Activated CD4-positive, alpha-beta T cell treated with anti-CD3 and anti-CD28 coated beads, Interleukin-2, amount 10 ng/mL, durations not matched to agents 24 days and 14 days (primary cell): ENCODE measurements at places on chromosomes 2 and 18. TPM values are rescaled to one million over a fixed set of nuclear protein-coding genes. Genes with fewer than 3 reads are reported as not detected.

GRCh38 chr2:2134037-2134436 lies 197.0 kb downstream of the MYT1L start:
- no peak overlapping the region for H3K27ac ChIP-seq
- no peaks in the 10 kb centered on the region for H3K36me3 ChIP-seq
- no peak for DNase-seq

GRCh38 chr18:26286008-26286407 lies 59.8 kb downstream of the TAF4B start:
- H3K4me1 ChIP-seq, result peaks cover 2% of the 10 kb centered on the region
- DNase-seq, result no peak
- no peaks in the 10 kb centered on the region for H3K27me3 ChIP-seq
- no peak overlapping the region for H3K27ac ChIP-seq
- no peak overlapping the region for H3K4me3 ChIP-seq
- H3K36me3 ChIP-seq, result peaks cover 36% of the 10 kb centered on the region

DNA sequence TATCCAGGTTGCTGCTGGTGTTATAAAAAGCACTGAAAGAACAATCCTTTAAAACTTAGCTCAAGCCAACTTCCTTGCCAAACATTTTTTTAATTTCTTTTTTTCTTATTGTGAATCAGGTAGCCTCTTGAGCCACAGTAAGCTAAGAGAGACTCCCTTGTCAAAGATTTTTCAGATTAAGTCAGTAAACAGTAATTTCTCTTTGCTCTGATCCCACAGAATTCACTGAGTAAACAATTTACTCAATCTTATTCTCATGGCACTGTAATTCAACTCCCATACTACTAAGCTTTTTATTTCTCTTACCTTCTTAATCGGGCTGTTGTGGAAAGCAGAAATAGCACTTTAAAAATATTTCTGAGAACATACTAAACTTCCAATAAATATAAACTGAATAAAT lies 82.7 kb downstream of the C2orf74 start:
- H3K27me3 ChIP-seq, result no peaks in the 10 kb centered on the region
- no peak overlapping the region for H3K27ac ChIP-seq
- H3K36me3 ChIP-seq, result peaks cover 52% of the 10 kb centered on the region

DNA sequence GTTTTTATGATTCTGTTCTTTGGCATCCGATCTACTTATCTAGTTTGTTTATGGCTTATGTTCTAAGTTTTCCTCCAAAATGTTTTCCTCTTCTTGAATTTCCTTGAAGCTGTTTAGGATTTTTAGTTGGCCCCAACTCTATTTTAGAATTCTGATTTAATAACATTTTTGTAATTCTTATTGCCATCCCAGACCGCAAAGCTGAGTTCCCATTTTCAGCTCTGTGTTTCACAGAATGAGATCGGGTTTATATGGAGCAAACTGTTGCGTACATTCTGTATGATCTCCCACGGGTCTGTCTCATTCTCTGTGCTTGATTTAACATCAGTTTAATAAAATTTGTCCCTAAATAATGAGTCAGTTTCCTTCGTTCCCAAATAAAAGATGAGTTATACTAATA lies 59.3 kb downstream of the DPP4 start:
- H3K4me1 ChIP-seq, result peaks cover 66% of the 10 kb centered on the region
- peaks cover 77% of the 10 kb centered on the region for H3K36me3 ChIP-seq

DNA sequence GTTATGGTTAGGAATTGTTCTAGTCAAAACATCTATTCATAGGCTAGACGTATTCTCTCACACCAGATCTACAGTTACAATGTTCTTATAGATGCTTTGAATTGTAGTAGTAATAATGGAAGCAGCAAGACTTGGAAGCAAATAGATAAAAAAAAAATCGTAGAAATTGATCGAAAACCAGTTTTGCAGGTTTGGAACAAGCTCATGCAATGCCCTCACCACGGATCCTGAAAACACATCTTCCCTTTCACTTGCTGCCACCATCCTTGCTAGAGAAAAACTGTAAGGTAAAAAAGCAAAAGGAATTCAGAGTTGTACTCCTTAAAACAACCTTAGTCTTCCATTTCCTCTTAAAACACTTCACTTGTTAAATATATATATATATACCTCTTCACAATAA lies 4.4 kb downstream of the SULT1C4 start:
- H3K4me3 ChIP-seq, result no peak overlapping the region
- no peak for DNase-seq
- no peak overlapping the region for H3K27ac ChIP-seq
- H3K4me1 ChIP-seq, result peaks cover 2% of the 10 kb centered on the region

GRCh38 chr2:181319286-181319685 lies 137.9 kb upstream of the ITGA4 start:
- H3K36me3 ChIP-seq, result peaks cover 12% of the 10 kb centered on the region
- H3K27me3 ChIP-seq, result no peaks in the 10 kb centered on the region
- no peak for DNase-seq
- H3K27ac ChIP-seq, result no peak overlapping the region

CCDC141 gene
- 2.1 and 2.5 TPM in 2 replicates for total RNA-seq

- peak overlapping the region; percentile 72 for H3K4me3 ChIP-seq
- peaks cover 62% of the 10 kb centered on the region for H3K36me3 ChIP-seq
- H3K27me3 ChIP-seq, result no peaks in the 10 kb centered on the region
- no peak for DNase-seq
Observed at GRCh38 chr2:181471226-181471625, 14.0 kb downstream of the ITGA4 start.

ASXL3 gene
- total RNA-seq, result not detected in 2 replicates

GKN1 gene
- not detected in 2 replicates for total RNA-seq

DNA sequence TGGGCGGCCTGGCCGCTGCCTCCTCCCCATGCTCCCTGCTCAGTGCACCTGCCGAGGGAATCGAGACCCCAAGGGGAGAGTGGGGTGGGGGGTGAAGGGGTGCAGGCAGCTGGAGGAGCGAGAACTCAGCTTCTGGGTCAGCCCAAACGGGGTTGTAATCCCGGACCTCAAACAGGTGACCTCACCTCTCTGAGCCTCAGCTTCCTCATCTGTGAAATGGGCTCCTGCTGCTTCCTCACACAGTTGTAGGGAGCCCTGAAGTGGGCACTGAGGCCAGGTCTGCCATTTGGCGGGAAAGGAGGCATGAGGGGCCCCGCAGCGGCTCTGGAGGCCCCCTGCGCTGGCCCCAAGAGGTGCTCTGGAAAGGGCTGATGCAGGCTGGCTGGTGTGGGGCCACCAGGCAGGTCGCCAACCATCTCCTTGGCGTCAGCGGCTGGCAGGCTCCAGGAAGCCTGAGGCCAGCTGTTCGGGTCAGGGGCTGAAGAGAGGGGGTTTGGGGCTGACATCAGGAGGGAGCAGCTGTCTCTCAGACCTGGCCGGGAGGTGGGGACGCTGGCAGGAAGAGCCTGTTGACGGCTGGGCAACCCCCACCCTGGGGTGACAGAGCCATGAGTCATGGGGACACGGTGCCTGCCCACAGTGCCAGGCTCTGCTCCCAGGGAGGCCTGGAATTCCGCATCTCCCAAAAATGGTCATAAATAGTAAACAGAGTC lies 4.9 kb downstream of the KLHL30 start:
- no peak overlapping the region for H3K4me3 ChIP-seq
- no peaks in the 10 kb centered on the region for H3K27me3 ChIP-seq
- no peaks in the 10 kb centered on the region for H3K36me3 ChIP-seq
- no peak overlapping the region for H3K27ac ChIP-seq
- DNase-seq, result no peak
- H3K4me1 ChIP-seq, result no peaks in the 10 kb centered on the region

TGFA gene
- not detected in 2 replicates for total RNA-seq

EIF2AK2 gene
- total RNA-seq, result 44.5 and 46.7 TPM in 2 replicates

- H3K36me3 ChIP-seq, result no peaks in the 10 kb centered on the region
- no peak overlapping the region for H3K4me3 ChIP-seq
- peaks cover 2% of the 10 kb centered on the region for H3K27me3 ChIP-seq
- no peak overlapping the region for H3K27ac ChIP-seq
- no peaks in the 10 kb centered on the region for H3K4me1 ChIP-seq
- no peak for DNase-seq
Observed at GRCh38 chr18:36630917-36631316, 197.9 kb downstream of the TPGS2 start.

DNA sequence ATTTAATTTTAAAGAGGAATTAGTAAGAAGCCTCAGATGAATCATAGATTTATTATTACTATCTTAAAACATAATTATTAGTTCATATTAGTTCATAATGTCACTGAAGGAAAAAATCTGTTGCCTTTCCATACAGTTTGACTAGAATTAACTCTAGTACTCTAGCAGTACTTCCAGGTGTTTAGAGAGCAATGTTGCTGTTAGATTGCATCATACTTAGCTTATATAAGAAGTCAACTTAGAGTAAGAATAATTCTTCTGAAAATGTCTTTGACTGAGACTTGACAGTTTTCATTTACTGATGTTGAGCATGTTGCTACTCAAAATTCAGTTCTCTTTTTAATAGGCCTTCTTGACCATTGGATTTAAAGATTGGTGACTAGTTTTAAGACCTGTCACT lies 4.7 kb downstream of the RAB3GAP1 start:
- peaks cover 39% of the 10 kb centered on the region for H3K4me1 ChIP-seq
- peaks cover 52% of the 10 kb centered on the region for H3K36me3 ChIP-seq
- DNase-seq, result no peak
- peak overlapping the region; percentile 15 for H3K4me3 ChIP-seq

GRCh38 chr2:8558096-8558495 lies 123.8 kb upstream of the ID2 start:
- peaks cover 2% of the 10 kb centered on the region for H3K27me3 ChIP-seq
- no peak overlapping the region for H3K4me3 ChIP-seq
- peak overlapping the region; percentile 65 for H3K27ac ChIP-seq
- no peak for DNase-seq
- H3K36me3 ChIP-seq, result peaks cover 5% of the 10 kb centered on the region
